ENCODE measurements at places on chromosomes 2 and 18. TPM values are rescaled to one million over a fixed set of nuclear protein-coding genes. Genes with fewer than 3 reads are reported as not detected.

- no peak for DNase-seq
Measured at GRCh38 chr18:3262234-3263131, 550 bp downstream of the MYL12B start.

GRCh38 chr18:40882468-40882867 is 1072.6 kb upstream of the PIK3C3 start:
- DNase-seq, result no peak

DNA sequence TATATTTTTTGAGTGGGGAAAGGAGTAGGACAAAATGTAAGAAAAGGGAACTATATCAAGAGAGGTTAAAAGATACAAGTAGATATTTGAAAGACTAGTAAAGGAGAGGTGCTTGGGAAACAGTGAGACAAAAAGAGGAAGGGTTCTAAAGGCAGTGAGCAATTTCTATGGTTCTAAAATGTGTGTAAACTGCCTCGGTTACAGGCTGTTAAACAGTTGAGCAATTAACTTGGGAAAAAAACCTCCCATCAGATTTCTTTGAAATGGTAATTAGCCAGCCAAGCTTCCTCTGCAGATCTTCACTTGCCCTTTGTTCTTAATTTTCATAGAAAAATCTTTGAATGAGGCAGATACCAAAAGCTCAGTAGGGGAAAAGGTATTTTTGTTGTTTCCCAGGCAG is 238.7 kb upstream of the KCNH7 start:
- no peak for DNase-seq

- DNase-seq, result no peak
Measured at GRCh38 chr2:207720517-207721187, 9.2 kb downstream of the CCNYL1 start.

AQP12B gene
- total RNA-seq, result not detected

CCL20 gene
- 0.36 TPM for total RNA-seq
